Common myeloid progenitor, CD34-positive (primary cell): ENCODE measurements at places on chromosomes 16 and 17.

GRCh38 chr16:3748307-3748706 lies 31.0 kb upstream of the TRAP1 start:
- DNase-seq, result no peak

DNA sequence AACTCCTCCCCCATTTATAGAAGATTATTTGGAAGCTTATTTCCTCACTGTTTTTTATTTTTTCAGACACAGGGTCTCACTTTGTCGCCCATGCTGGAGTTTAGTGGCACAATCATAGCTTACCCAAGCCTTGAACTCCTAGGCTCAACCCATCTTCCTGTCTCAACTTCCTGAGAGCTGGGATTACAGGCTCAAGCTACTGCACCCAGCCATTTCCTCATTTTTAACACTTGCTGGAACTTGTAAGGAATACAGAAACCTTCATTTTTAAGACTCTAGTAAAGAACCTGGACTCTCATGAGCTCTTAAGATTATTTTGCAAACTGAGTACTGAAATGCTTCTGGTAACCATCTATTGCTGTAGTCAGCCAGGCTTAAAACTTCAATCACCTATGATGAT lies 29.9 kb downstream of the KANSL1 start:
- no peak for DNase-seq

DNA sequence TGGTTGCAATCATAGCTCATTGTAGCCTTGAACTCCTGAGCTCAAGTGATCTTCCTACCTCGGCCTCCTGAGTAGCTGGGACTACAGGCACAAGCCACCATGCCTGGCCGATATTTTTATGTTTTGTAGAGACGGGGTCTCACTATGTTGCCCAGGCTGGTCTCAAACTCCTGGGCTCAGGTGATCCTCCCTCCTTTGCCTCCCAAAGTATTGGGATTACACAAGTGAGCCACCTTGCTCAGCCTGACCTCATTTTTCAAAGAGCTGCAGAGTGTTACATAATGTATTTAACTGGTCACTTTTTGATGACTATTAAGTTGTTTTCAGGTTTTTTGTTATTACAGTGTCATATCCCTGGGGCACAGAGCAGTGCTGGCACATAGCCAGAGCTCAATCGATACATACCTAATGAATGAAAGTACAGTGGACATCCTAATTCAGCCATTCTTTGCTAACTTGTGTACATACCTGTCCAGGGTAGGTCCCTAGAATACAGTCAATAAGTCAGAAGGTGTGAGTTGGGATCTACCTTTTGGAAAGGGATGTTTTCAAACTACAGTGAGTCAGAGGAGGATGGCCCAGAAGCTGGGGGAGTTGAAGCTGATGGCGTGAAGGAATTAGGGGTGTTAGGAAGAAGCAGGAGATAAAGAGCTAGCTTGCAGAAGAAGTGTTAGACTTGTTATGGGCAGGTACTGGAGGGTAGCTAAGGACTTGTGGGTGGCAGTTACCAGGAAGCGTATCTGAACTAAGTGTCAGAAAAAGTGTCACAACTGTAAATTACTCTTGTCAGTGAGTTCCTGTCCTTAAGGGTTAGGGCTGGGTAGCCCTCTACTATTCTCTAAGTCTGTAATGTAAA lies 20.1 kb upstream of the CYLD start:
- DNase-seq, result no peak

GRCh38 chr17:70184770-70185169 lies 15.4 kb downstream of the KCNJ2 start:
- no peak for DNase-seq

DNA sequence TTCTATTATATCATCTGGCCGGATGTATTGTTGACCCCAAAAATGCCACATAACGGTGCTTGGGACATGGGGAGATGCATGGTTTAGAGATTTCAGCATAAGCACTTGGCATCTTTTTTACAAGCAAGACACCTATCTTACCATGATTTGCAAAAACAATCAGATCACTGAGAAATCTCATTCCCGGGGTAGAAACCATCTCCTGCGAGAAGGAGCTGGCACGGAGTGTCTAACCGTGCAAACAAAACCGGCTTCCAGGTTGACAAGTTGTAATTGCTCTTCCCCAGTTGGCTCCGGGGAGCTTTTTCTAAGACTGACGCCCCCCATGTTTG lies 1.0 kb downstream of the SLC16A6 start:
- DNase-seq, result no peak

DNA sequence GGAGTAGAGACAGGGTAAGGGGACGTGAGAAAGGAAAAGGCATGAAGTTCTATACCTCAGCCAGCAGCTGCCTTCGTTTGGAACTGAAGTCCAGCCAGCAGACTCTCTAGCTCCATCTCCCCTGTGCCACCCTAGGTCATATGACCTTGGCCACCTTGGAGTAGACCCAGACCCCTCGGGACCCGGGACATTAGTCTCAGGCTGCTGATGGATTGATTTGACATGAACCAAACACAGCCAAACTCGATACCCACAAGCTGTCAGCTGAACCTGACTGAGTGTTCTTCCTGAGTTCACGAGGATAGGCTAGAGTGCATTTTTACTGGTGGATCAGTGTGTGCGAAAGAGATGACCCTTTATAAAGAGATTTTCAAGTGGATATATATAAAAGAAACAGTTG lies 68.5 kb downstream of the YPEL2 start:
- no peak for DNase-seq

- no peak for DNase-seq
Measured at GRCh38 chr16:70715055-70715858, 29.4 kb upstream of the MTSS2 start.

- no peak for DNase-seq
Measured at GRCh38 chr17:44927696-44928095, 12.4 kb upstream of the GFAP start.

- DNase-seq, result no peak
Measured at GRCh38 chr17:27840688-27841087, 40.4 kb upstream of the NOS2 start.
